ENCODE measurements at places on chromosomes 11 and 22.

- no peak for DNase-seq
These were observed 61.6 kb downstream of the LRP5 start for GRCh38 chr11:68373815-68374501.

DNA sequence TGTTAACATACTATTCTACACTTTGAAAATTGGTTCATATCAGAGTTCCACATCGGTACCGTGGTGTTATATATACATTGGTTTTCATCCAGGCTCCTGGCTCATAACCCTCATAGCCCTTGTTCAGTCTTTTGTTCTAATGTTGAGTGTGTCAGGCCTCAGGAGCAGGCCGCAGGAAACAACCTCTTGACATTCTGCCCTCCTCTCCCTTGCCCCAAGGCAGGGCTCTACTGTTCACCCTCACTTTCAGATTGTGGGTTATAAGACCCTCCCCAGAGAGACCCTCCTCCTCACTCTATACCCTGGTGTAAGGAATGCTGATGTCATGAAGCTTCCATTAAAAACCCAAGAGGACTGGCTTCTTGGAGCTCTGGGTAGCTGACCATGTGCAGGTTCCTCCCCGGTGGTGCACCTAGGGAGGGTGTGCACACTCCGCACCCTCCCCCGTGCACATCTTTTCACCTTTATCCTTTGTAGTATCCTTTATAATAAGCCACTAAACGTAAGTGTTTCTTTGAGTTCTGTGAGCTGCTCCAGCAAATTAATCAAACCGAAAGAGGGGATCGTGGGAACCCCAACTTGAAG lies 12.1 kb downstream of the SSH3 start:
- DNase-seq, result no peak

GRCh38 chr11:102168481-102168880 lies 58.2 kb downstream of the YAP1 start:
- no peak for DNase-seq

DNA sequence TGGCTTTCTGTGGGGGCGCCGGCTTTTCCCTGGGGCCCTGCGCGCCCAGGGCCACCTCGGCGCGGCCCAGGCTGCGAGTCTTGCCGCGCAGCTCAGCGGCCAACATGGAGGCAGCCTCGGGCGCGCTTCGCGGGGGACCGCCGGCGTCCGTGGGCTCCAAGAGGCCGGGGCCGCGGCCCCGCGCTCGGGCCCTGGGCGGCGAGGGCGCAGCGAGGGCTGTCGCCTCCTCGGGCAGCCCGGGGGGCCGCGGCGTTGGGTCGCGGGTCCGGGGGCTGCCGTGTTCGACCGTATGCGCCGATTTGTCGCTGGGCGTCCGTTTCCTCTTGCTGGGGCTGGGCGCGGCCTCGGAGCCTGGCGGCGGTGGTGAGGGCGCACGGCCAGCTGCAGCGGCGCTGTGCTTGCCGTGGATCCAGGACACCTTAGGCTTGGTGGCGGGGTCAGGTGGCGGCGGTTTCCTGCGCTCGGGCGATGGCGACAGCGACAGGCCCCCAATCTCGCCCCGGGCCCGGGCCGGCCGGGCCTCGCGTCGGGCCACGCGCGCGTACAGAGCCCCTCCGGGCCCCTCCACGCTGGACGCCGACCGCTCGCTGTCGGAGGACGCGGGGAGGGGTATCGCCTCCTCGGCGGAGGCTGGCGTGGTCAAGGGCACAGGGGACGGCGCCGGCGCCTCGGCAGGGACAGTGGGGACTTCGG lies 11.9 kb downstream of the SCARF2 start:
- DNase-seq, result no peak

GRCh38 chr11:50178737-50179136 lies 146.1 kb downstream of the OR4C45 start:
- DNase-seq, result no peak

GRCh38 chr22:26585104-26585790 lies 4.7 kb downstream of the TPST2 start:
- DNase-seq, result peak; percentile 78

DNA sequence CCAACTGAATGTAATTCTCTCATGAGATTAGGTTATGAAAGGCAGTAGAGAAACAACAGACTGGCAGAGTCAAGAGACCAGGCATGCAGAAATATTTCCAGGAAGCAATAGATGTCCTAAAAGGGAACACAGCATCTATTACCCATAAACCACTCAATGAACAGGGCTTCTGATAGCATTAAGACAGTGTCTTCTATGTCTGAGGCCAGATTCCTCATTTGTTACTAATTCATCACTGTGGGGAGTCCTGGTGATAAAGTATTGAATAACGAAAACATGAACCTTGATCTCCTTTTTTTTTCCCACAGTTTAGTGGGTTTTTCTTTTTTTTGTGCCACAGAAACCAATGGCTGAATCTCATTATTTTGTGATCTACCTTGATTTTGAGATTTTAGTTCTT lies 339.0 kb downstream of the METTL15 start:
- no peak for DNase-seq

- DNase-seq, result peak; percentile 30
These were observed 816 bp downstream of the PDE3B start for GRCh38 chr11:14644226-14645014.

DNA sequence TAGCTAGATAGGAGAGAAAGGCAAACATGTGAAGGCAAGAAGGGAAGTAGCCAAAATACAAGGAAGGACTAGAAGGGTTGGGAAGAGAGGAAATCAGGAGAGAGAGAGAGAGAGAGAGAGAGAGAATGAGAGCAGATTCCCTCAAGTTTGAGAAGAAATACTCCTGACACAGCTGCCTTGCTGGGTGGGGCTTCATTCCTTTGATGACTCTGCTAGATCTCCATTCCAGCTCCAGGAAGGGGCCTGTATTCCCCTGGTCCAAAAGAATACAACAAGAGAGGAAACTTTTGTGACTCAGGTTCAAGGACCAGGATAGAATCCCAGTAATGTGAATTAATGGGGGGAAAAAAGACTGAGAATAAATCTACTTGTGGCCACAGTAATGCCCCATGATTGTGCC lies 62.9 kb upstream of the SPON1 start:
- no peak for DNase-seq

DNA sequence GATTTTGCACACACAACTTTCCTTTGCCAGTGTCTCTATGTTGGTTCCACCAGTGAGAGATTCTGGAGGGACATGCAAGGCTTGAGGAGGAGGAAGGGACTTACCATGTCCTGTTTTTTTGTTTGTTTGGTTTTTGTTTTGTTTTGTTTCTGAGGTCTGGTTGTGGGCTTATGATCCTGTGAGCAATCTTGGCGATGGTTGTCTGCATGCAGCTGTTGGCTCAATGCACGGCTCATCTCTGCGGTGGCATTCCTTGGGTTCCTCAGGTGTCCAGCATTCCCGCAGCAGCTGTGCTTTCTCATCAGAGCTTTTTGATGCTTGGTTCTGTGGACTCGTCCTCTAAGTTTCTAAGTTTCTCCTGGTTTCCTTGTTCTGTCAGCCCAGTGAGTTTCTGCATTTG lies 4.8 kb upstream of the NNMT start:
- no peak for DNase-seq

- no peak for DNase-seq
These were observed 123.0 kb downstream of the TRIM44 start for GRCh38 chr11:35785287-35786167.

- no peak for DNase-seq
These were observed 10.1 kb downstream of the OVOL1 start for GRCh38 chr11:65796726-65797601.

- no peak for DNase-seq
These were observed 10.9 kb downstream of the MADD start for GRCh38 chr11:47280860-47281259.

DNA sequence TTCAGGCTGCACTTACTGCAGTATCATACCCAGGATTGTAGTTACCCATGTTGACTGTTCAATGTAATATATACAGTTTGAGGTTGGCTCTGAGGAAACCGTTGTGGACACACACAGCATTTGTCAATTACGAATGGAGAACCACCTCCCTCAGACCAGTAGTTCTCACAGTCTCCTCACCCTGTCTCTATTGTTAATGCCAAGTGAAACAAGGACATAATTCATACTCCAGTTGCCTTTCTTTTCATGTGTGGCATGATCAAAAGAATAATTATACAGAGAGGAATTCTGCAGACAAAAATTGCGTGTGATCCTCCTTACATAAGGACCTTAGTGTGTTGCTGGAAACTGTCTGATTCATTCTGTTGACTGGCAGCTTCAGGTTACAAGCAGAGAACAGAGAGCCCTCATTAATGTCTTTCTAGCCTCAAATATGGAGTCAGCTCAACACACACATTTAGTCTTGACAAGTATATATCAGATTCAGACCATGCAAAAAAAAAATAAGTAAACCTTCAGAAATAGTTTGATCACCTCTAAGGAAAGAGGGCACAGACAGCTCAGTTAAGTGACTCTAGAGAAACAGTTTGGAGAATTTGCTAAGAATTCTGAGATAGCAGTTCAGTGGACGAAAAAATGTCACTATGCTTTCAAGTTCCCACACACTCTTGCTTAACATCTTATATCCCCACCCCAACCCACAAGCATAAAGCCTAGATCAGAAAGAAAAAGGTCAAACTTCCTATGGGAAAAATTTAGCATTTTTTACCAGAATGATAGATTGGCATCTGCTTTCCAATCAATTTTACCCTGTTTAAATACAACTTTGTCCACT lies 96.1 kb downstream of the MAML2 start:
- no peak for DNase-seq

GRCh38 chr11:96094156-96094555 lies 170.2 kb upstream of the MTMR2 start:
- no peak for DNase-seq

GRCh38 chr22:24826710-24827285 lies 20.8 kb downstream of the SGSM1 start:
- DNase-seq, result no peak

GRCh38 chr11:19829109-19829837 lies 116.6 kb downstream of the NAV2 start:
- DNase-seq, result no peak

GRCh38 chr11:62539238-62539925 lies 7.2 kb downstream of the AHNAK start:
- peak; percentile 83 for DNase-seq

DNA sequence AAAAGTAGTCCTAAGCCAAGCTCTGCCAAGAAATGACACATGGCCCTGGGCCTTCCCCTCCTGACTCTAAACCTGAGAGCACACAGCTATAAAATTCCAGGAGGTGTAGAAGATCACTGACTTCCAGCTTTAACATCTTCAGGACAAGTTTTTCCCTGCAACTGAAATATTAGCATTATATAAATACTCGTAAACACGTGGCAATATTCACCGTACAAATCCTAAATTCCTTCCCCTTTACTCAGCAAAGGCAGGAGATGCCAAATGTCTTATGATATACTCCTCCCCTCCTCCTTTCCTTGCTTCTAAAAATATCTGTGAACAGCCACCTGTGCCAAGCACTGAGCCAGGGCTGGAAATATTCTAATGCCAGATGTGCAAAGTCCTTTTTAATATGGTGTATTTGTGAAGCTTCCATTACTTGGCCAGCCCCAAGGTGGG lies 194.0 kb downstream of the LARGE1 start:
- peak; percentile 34 for DNase-seq

GRCh38 chr11:47212938-47213337 lies 1.8 kb upstream of the DDB2 start:
- DNase-seq, result no peak

DNA sequence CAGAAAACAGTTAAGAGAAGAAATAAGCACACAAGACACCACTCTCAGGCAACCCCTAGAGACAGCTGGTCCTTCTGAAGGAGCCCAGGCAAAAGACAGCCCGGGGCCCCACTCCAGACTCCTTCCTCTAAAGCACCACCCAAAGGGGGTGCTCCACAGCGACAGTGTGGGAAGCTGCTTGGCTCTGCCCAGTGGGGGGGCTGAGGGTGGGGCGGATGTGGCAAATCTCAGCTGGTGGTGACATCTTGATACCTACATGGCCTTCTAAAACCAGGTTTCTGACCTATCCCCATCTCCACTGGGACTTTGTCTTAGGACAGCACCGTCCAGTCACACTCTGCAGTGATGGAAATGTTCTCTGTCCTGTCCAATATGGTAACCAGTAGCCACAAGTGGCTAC lies 10.2 kb upstream of the APOA1 start:
- DNase-seq, result no peak

DNA sequence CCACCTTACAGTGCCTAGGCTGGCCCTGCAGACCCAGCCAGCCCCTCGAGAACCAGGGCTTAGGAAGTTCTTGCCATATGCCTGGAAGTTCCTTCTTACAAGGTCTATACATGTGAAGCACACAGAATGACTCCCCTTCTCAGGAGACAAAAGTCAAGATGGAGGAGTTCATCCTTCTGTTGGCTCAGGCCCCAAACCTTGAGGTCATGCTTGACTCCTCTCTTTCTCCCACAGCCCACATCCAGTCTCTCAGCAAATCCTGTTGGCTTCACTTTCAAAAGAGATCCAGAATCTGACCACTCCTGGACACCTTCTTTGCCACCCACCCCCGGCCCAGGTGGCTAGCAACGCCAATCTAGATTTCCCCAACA lies 1.7 kb upstream of the CD248 start:
- no peak for DNase-seq

DNA sequence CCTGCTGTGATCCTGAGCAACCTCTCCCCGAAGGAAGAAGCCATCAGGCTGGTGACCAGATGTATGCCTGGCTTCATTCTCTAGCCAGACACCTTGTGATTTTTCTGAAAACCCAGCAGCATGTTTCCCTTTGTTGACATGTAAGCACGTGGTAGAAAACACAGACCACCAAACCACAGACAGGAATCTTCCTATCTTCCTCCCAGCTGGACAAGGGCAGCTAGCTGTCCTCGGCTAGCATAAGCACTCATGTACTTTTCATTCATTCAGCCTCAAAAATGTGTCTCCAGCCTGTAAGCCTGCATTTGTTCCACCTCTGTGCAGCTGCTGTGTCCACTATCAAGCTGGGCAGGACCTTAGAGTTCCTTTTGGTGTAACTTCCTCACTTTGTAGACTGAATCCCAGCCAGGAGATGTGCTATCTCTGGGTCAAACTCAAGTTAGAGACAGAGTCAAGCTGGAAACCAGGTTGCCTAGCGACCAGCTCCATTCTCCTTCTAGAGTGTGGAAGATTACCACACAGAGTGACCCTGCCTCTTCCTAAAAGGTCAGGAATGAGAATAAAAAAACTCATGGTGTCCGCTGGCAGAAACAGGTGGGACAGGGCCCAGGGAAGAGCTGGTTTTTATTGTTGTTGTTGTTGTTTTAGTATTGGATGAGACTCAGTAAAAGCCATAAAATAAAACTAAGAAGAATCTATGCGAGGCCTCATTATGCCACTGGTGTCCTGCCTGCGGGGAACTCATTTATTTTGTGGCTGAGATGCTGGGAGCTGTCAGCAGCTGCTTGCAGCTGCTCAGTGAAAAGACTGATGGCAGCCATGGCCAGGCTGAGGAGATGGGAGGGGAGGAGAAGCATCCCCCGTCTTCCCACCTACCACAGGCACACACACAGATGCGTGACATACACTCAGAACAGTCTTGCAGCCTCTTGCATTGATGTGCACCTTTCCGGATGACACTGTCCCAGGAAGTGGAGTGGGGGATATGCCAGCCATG lies 7.4 kb upstream of the CLMP start:
- DNase-seq, result no peak

DNA sequence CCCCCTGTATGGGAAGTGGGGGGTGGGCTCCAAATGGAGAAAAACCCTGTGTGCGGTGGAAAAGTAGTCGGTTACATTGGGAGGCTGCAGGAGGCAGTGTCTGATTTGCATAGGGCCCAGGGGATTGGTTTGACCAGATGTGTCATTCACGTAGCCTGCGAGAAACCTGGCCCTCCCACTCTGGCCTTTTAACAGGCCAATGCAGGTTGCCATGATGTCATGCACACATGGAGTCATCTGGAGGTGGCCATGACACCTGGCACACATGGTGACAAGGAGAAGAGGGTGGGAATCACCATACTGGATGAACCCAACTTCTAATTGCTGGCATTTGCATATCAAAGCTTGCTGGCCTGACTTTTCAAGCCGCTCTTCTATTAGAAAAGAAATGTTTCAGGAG lies 50.6 kb downstream of the FAM181B start:
- no peak for DNase-seq

- no peak for DNase-seq
These were observed 106.3 kb downstream of the MPPED2 start for GRCh38 chr11:30479899-30480298.
